Colonic mucosa (tissue), 4 donors: ENCODE measurements at places on chromosomes 11 and 22. TPM values are rescaled to one million over a fixed set of nuclear protein-coding genes. Genes with fewer than 3 reads are reported as not detected.

The BAIAP2L2 gene
- 76.6 TPM for total RNA-seq

The CCND1 gene
- 94.6 TPM for total RNA-seq

The RAB38 gene
- 4.9 TPM for total RNA-seq

The KRTAP5-10 gene
- 0.37 TPM for total RNA-seq

The WBP2NL gene
- total RNA-seq = 1.1 TPM

The MRGPRX4 gene
- total RNA-seq = not detected

The CD248 gene
- 4.9 TPM for total RNA-seq

The SSH3 gene
- 69.7 TPM for total RNA-seq

DNA sequence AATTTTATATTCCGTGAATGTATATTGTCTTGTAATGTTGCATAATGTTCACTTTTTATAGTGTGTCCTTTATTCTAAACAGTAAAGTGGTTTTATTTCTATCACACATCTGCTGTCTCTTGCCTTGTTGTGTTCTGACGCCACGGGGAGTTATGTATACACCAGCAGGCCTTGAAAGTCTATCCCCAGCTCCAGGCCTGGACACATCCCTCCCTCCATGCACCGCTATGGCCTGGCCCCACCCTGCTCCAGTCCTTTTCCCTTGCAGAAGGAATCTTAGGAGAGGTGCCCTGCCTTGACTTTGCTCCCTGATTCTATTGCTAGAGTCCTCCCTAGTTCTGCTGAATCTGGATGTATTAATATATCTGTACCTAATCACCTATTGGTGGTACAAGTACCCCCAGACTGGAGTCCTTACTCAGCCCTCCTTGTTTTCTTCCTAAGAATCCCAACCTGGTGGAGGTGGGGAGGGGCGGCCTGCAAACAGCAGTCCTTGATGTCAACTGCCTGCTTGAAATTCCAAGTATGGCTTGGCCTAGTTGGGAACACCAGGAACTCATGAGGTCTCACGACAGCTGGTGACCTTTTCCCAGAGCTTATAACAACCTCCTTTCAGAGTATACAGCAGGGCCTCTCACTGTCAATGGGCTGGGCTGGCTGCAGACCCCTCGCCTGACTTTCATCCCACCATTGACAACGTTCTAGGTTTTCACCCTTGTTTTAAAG, 61.6 kb downstream of the TIMP3 start:
- H3K27ac ChIP-seq = no peak overlapping the region
- DNase-seq = no peak
- H3K4me3 ChIP-seq = no peak overlapping the region
- no peaks in the 10 kb centered on the region for H3K36me3 ChIP-seq
- H3K27me3 ChIP-seq = no peaks in the 10 kb centered on the region

- no peak overlapping the region for H3K27ac ChIP-seq
- no peaks in the 10 kb centered on the region for H3K27me3 ChIP-seq
- DNase-seq = no peak
- H3K4me3 ChIP-seq = no peak overlapping the region
These were observed 474.6 kb upstream of the RAG2 start for GRCh38 chr11:37072538-37073055.

DNA sequence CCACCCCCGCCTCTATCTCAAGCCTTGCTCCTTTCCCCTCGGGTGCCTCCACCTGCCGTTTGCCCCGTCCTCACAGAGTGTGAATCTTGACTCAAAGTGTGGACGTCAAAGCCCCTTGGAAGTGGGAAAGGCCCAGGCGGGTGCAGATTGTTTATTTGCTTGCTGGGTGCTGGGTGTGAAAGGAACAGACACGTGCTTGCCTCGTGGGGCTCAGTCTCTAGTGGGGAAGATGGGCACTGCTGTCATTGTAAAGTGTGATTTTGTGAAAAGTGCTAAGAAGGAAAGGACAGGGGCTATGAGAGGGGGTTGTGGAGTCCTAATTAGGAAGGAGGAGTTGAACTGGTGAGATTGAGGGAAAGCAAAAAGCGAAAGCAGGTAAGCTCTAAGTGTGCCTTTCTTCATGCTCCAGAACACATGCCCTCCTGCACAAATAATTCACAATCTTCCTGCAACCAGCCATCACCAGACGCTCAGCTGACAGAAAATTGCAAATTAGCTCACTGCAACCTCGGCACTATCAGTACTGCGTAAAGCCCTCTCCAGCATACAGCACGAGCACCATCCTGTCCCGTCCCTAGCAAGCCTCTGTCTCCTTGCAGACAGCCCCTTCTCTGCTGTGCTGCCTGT, 9.7 kb upstream of the GCAT start:
- no peaks in the 10 kb centered on the region for H3K36me3 ChIP-seq
- DNase-seq = no peak
- no peaks in the 10 kb centered on the region for H3K27me3 ChIP-seq
- no peak overlapping the region for H3K4me3 ChIP-seq
- H3K4me1 ChIP-seq = peaks cover 3% of the 10 kb centered on the region
- H3K27ac ChIP-seq = no peak overlapping the region

GRCh38 chr11:118048472-118049370, 28.2 kb upstream of the TMPRSS4 start:
- H3K4me3 ChIP-seq = no peak overlapping the region
- no peak for DNase-seq

GRCh38 chr22:39525658-39525975, 5.3 kb downstream of the ATF4 start:
- H3K36me3 ChIP-seq = peaks cover 4% of the 10 kb centered on the region
- peaks cover 38% of the 10 kb centered on the region for H3K4me1 ChIP-seq
- DNase-seq = no peak
- H3K4me3 ChIP-seq = no peak overlapping the region
- H3K27ac ChIP-seq = no peak overlapping the region

GRCh38 chr11:88324562-88325345, 12.8 kb downstream of the CTSC start:
- H3K4me3 ChIP-seq = no peak overlapping the region
- no peaks in the 10 kb centered on the region for H3K27me3 ChIP-seq
- no peak overlapping the region for H3K27ac ChIP-seq
- no peaks in the 10 kb centered on the region for H3K4me1 ChIP-seq
- DNase-seq = no peak

DNA sequence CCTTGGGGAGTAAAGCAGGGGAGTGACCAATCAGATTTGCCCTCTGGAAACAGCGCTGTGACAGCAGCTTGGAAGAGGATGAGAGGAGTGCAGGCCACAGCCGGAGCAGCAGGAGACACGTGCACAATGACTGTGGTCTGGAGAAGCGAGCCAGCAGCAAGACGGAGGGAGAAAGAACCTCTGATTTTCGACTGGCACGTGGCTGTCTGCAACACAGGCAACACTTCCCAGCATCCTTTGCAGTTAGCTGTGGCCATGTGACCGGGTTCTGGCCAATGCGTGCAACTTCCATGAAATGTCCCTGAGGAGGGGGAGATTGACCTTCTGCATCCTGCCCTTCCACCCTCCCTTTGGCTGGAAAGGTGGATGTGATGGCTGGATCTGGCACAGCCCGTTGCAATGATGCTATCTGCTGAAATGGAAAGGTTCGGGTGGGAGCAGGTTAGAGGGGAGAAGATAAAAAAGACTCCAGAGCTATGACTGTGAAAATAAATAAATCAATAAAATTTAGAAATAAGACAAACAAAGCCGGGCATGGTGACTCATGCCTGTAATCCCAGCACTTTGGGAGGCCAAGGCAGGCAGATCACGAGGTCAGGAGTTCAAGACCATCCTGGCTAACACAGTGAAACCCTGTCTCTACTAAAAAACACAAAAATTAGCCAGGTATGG, 15.6 kb downstream of the PLA2G6 start:
- H3K4me1 ChIP-seq = no peaks in the 10 kb centered on the region
- no peak for DNase-seq
- H3K27me3 ChIP-seq = no peaks in the 10 kb centered on the region
- no peak overlapping the region for H3K4me3 ChIP-seq

GRCh38 chr11:134373591-134374052, 38.4 kb downstream of the B3GAT1 start:
- no peaks in the 10 kb centered on the region for H3K27me3 ChIP-seq
- H3K27ac ChIP-seq = no peak overlapping the region
- H3K4me1 ChIP-seq = no peaks in the 10 kb centered on the region
- no peak overlapping the region for H3K4me3 ChIP-seq

DNA sequence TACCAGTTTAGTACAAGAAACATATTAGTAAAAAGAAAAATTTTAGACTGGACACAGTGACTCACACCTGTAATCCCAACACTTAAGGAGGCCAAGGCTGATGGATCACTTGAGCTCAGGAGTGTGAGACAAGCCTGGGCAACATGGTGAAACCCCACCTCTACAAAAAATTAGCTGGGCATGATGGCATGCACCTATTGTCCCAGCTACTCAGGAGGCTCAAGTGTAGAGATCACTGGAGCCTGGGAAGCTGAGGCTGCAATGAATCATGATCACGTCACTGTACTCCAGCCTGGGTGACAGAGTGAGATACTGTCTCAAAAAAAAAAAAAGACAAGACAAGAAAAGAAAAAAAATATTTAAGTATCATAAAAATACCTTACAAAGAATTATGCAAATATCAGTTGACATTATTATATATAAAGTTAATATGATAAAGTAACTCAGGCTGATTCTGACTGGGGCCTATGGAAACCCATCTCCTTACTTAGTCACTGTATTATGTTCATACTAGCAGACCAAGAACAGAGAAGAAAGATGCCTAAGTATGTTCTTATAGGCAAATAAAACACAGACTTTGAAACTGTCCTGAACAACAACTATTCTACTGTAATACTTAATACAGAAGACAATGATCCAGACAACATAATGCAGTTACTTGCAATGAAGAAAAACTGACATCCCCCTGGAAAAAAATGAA, 27.3 kb downstream of the FAM168A start:
- no peak for DNase-seq
- no peaks in the 10 kb centered on the region for H3K4me1 ChIP-seq
- no peak overlapping the region for H3K27ac ChIP-seq
- no peaks in the 10 kb centered on the region for H3K36me3 ChIP-seq
- H3K27me3 ChIP-seq = no peaks in the 10 kb centered on the region

DNA sequence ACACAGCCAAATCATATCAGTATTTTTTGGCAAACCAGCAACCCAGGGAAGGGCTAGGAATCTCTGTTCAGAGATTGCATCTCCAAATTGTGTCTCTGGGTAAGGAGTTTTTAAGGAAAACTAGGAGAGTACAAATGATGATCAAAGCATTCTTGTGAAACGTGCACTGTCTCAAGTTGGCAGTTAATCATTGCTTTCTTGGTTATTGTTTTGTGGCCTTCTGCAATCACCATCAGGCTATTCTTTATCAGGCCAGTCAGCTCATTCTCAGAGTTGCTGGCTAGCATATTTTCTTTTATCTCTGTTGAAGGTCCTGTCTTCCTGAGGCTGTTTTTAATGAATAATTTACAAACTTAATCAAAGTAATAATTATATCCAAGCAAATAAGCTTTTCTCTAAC, 129.1 kb upstream of the CCDC179 start:
- H3K4me3 ChIP-seq = no peak overlapping the region
- no peaks in the 10 kb centered on the region for H3K4me1 ChIP-seq
- H3K27ac ChIP-seq = no peak overlapping the region

GRCh38 chr11:22702031-22702430, 35.6 kb downstream of the GAS2 start:
- H3K4me1 ChIP-seq = no peaks in the 10 kb centered on the region
- H3K36me3 ChIP-seq = no peaks in the 10 kb centered on the region
- DNase-seq = no peak

- no peaks in the 10 kb centered on the region for H3K27me3 ChIP-seq
- DNase-seq = no peak
- no peaks in the 10 kb centered on the region for H3K36me3 ChIP-seq
- peaks cover 80% of the 10 kb centered on the region for H3K4me1 ChIP-seq
- no peak overlapping the region for H3K4me3 ChIP-seq
- H3K27ac ChIP-seq = peak overlapping the region; percentile 100
These were observed 10.7 kb downstream of the BCL9L start for GRCh38 chr11:118914987-118915386.

- no peak within 1 kb of the TSS for H3K4me3 ChIP-seq
- DNase-seq = no peak
- H3K36me3 ChIP-seq = no peaks in the 10 kb centered on the region
These were observed at the start of gene PNPLA5 for GRCh38 chr22:43891360-43892182. Gene PNPLA5, minus strand, starts transcription at chr22:43892013. Its CDS starts 133 bp downstream, at chr22:43891880.

GRCh38 chr22:44489817-44490216, 8.2 kb downstream of the RTL6 start:
- H3K27ac ChIP-seq = no peak overlapping the region
- no peak overlapping the region for H3K4me3 ChIP-seq
- no peaks in the 10 kb centered on the region for H3K4me1 ChIP-seq
- DNase-seq = no peak
- no peaks in the 10 kb centered on the region for H3K36me3 ChIP-seq

DNA sequence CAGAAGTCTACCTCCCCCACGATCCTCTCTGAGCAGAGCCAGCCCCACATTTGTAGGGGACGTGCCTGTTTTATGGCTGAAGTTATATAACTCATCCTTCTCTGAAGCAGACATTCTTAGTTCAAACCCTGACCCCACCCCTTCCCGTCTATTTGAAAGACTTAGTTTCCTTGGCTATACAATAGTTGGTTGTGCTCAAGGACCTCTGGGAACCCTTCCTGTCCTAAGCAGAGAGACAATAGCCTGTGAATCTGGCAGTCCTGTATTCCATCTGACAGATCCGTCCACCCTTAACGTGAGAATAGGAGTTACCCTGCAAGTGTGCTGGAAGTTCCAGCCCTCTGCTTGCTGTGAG, 75.2 kb downstream of the MN1 start:
- H3K27ac ChIP-seq = no peak overlapping the region
- no peak overlapping the region for H3K4me3 ChIP-seq
- no peaks in the 10 kb centered on the region for H3K36me3 ChIP-seq
- H3K27me3 ChIP-seq = no peaks in the 10 kb centered on the region
- DNase-seq = no peak
- H3K4me1 ChIP-seq = no peaks in the 10 kb centered on the region

- no peaks in the 10 kb centered on the region for H3K27me3 ChIP-seq
- DNase-seq = peak; percentile 77
- H3K4me1 ChIP-seq = no peaks in the 10 kb centered on the region
- no peaks in the 10 kb centered on the region for H3K36me3 ChIP-seq
These were observed 6.0 kb upstream of the SUSD2 start for GRCh38 chr22:24175160-24175808.

DNA sequence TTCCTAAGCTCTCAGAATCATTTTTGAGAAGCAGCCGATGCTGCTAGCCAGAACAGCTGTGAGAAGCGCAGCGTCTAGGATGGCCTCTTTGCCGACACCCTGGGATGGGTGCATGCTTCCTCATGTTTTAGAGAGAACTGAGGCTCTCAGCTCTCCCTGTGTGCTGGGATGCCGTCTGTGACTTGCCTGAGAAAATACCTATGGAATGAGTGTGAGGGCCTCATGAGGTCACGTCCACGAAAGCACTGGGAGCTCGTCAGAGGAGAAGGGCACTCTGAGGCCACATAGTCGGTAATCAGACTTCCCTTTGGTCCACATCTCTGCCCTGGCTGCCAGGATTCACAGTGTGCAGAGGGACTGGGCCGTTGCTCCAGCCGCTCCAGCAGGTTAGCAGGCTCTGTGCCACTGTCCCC, 54.7 kb downstream of the MICAL3 start:
- H3K27ac ChIP-seq = no peak overlapping the region
- DNase-seq = no peak
- H3K4me1 ChIP-seq = no peaks in the 10 kb centered on the region
- H3K27me3 ChIP-seq = no peaks in the 10 kb centered on the region

DNA sequence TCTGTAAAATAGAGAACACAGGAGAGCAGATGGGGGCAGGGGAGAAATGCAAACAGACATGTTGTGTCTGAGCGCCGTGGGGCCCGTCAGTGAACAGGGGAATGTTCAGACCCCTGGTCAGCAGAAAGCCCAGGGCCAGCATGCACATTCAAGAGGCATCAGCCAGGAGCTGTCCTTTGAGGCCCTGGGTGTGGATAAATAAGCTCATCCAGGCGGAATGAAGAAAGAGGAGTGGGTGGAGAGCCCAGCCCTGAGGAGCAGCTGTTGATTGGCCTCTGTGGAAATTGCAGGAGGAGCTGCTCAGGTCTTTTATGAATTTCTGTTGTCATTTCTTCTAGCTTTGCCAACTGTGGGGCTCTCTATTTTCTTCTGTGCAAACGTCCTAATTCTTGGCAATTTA, 49.7 kb upstream of the CECR2 start:
- H3K4me3 ChIP-seq = no peak overlapping the region
- no peaks in the 10 kb centered on the region for H3K4me1 ChIP-seq
- no peaks in the 10 kb centered on the region for H3K36me3 ChIP-seq
- no peak for DNase-seq
- H3K27ac ChIP-seq = no peak overlapping the region
